ENCODE measurements at places on chromosomes 12 and 14.

DNA sequence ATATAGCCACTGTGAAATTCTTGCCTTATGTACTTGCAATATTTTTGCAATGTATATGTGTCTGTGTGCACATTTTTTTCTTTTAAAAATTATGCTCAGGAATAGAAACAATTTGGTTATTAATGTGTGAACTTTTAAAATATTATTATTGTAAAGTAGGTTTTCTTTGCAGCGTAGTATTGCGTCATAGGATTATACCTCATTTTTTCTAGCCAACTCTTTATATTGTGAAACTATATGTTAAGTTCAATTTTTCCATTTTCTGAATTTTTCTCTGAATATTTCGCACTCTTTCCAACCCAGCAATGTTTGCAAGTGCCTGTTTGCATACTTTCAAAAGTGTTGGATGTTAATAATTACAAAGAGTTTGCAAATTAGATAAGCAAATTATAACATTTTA, 471.6 kb upstream of the LMO3 start:
- DNase-seq = no peak

- no peak for DNase-seq
Measured at GRCh38 chr12:68781728-68782127, 26.2 kb upstream of the MDM2 start.

GRCh38 chr12:31922341-31923062, 36.7 kb upstream of the RESF1 start:
- DNase-seq = no peak

GRCh38 chr12:110379197-110379596, 24.3 kb downstream of the ANAPC7 start:
- no peak for DNase-seq

GRCh38 chr14:63895510-63895909, 42.7 kb downstream of the SYNE2 start:
- DNase-seq = peak; percentile 62

DNA sequence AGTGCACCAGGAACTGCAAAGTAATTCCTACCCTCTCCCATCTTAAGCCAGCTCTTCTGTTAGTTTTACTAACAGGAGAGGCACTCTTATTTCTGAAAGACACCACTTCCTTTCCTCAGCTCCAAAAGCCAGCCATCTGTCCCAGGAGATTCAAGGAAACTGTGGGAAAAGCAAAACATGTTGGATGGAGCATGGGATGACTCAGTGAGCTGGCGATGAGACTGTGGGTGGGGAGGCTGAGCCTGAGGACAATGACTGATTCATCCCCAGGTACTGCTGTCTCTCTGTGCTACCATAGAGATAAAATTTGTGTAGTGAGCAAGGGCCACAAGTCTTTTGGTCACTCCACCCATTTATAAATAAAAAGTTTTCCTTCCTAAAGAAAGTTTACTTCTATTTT, 141.4 kb downstream of the MYRFL start:
- no peak for DNase-seq

DNA sequence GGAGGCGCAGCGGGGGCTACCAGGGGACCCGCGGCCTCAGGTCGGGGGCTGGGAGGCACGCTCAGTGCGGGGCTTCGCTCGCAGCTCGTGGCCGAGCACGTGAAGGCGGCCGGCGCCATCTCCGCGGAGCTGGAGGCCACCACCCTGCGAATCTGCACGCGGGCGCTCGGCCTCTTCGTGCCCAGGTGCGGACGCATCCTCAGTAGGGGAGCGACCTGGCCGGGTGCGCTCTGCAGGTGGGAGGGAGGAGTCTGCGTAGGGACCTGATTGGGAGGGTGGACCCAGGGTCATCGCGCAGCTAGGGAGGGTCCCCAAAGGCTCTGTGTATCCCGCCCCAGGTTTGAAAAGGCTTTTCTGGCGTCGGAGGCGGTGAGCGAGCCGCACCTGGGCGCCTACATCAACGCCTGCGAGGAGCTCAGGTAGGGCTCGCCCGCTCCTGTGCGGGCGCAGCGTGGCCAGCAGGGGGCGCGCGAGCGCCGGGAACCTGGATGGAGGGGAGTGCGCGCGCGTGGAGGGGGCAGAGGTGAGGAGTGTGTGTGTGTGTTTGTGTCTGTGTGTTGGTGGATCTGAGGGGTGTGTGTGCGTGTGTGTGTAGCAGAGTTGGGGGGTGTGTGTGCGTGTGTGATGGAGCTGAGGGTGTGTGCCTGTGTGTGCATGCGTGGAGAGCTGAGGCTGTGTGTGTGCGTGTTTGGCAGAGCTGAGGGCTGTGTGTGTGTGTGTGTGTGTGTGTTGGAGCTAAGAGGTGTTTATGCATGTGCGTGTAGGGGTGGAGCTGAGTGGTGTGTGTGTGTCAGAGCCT, 10.3 kb downstream of the EXOC3L4 start:
- DNase-seq = peak; percentile 82

DNA sequence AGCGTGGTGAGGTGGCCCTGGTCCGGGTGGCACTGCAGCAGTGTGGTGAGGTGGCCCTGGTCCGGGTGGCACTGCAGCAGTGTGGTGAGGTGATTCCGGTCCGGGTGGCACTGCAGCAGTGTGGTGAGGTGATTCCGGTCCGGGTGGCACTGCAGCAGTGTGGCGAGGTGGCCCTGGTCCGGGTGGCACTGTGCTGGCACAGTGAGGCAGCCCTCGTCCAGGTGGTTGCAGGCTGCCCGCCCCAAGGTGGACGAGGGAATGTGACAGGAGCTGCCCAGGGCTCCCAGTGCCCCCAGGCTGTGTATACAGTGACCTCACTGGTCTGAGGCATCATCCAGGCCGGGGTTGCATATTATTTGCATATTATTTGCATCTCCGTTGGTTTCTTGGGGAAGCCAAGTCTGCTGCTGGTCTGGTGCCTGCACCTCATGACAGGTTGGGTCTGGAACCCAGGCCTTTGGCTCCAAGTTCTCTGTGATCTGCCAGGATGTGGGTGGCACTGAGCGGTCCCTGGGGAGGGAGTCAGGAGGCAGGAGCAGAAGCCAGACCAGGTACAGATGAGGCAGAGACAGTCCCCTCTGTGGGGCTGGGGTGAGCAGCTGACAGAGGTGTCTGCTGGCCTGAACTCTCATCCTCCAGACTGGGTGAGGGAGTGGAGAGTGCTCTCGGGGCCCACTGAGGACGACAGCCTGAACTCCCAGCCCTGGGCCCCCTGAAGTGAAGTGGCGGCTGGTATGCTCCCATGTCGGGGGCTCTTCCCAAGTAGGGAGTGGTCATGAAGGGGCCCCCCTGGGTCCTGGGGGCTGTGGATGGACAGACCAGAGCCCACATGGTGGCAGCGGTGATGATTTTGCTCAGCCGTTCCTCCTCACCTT, 79.3 kb downstream of the KIF26A start:
- DNase-seq = no peak

- no peak for DNase-seq
Measured at GRCh38 chr12:94191023-94191422, 42.6 kb downstream of the PLXNC1 start.

GRCh38 chr14:104751539-104752422, 1.2 kb upstream of the SIVA1 start:
- no peak for DNase-seq

DNA sequence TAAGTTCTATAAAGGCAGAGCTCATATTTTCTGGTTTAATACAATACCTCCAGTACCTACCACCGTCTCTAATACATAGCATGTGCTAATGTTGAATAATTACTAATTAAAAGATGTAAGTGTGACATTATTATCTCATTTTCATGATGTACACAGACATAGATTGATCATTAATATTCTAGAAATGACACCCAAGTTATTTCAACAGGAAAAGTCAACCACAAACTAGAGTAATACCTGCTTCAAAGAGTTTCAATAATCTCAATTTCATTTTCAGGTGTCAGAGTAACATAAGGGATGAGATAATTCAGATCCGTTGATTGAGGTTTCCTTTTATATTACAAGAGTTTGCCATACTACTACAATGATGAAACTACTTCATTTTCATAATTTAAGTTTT, 388.9 kb downstream of the SOX5 start:
- DNase-seq = no peak

- no peak for DNase-seq
Measured at GRCh38 chr12:38875586-38876228, 29.7 kb downstream of the CPNE8 start.

DNA sequence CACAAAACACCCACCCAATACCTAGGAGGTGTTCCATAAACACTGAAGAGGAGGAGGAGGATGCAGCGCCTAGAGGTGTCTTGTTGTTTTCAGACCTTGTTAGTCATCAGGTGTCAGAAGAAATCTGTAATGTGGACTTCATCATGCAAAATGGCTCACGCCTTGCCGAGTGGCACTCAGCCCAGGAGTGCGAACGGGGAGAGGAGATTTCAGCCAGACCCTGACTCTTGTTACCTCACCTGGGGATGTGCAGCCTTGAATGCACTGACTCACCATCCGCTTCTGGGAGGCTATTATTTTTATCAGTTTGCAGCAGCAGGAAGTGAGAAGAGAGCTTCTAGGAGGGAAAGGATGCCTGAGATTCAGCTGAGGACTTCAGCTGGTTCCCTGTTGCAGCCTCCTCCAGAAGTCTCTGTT, 48.2 kb upstream of the PLXNC1 start:
- no peak for DNase-seq

- no peak for DNase-seq
Measured at GRCh38 chr12:99722690-99723486, 75.3 kb downstream of the GARIN6 start.

DNA sequence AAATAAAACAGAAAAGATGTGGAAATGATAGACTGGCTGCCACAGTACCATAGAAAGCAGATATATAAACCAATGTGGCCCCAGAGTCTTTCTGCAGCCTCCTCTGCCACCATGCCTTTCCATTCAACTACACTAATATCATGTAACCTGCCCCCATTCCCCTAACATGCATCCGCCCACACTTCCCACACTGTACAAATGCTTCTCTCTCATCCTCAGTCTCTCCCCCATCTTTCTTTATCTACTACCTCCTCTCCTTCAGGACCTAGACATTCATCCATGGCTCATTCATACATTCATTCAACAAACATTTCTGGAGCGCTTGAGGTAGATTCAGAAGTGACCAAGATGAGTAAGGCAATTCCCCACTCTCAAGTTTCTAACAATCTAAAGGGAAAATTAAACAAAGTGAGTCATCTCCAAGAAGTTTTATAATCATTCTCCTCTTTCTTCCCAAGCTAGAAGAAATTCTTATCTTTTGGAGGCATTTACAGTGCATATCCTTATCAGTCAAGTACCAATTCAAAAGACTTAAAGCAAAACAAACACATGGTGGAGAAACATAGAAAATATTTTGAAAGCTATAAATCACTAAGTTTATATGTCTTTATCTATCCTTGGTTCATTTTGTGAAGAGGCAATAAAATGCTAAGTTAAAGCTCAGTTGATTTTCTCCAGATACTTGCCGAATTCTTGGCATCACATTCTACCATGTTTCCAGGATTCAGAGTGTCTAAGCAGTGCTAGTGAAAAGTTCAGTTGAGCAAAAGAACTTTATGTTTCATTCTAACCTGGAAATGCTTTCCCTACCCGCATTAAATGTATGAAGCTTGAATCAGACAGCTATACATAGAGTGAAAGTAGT, 70.5 kb upstream of the FRMD6 start:
- no peak for DNase-seq

- no peak for DNase-seq
Measured at GRCh38 chr14:71959055-71959454, 26.8 kb downstream of the RGS6 start.

- DNase-seq = no peak
Measured at GRCh38 chr14:57314396-57315089, 45.8 kb downstream of the AP5M1 start.

DNA sequence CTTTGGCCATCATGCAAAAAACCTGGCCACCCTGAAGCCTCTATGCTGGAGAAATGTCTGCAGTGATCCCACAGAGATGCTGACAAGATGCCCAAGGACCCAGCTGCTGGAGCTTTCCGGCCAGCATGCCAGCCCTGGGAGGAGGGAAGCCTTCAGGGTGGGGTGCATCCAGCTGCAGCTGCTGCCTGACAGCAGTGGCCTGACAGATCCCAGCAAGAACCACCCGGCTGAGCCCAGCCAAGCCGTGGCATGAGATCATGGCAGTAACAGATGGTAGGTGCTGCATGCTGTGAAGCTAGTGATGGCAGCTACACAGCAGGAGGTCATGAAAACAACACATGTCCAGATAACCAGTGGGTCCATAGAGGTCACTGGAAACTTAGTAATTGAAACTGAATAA, 13.8 kb downstream of the CLBA1 start:
- DNase-seq = no peak

- no peak for DNase-seq
Measured at GRCh38 chr12:87107270-87107669, 851.1 kb upstream of the MGAT4C start.

DNA sequence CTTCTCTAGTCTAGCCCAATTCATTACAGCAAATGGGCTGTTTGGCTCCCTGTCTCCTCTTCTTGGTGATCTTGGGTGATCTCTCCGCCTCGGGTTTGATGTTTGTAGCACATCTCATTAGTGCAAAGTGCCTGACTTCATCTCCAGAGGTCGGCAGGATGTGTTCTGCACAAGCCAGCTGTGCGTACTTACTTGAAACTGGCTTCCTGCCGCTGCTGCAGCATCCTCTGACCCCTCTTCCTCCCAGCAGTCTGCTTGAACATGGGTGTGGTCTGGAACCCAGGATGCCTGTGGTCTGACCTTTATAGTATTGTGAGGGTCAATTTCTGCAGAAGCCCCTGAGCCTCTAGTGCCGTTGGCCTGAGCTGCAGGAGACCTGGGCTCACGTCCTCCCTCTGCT, 99.2 kb downstream of the BEGAIN start:
- DNase-seq = no peak

DNA sequence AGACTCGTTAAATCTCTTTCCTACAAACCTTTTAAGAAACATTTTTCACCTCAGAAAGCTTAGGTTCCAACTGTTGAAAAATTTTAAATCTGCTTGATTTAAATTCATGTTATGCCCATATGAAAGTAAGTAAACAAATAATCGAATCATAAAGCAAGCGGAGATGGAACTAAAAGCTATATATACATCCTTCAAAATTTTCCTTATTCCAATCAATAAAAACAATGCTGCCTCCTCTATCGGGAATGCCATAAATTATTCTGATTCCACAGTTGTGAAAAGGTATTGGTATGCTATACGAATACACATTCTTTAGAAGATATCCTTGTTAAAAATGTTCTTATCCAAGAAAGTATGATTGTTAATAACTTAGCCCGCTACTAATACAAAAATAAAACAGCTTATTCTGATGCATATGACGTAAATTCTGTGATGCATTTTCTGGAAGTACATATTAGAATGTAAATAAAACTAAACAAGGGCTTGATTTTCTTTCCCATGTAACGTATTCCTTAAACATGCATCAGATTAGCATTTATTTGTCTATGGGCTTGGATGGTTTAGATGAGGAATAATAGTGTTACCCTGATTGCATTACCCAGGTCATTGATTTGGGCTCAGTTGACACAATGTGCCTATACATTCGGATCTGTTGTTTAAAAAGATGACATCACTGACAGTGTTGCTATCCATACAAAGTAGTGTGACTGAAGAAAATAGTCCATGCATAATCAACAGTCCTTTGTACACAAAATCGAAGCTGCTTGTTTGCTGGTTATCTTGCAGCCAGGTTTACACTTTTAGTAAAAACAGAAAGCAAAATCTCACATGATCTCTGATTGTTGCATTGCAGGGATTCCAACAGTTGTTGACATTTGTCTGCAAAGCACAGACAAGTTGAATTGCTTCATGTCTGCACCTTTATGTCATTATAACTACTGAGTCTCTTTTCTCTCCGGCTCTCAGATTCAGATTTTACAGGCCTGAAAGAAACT, 656 bp upstream of the DTD2 start:
- no peak for DNase-seq

GRCh38 chr12:50222275-50222783, 55.2 kb upstream of the CERS5 start:
- DNase-seq = no peak
